Esophagus muscularis mucosa (tissue), 4 donors: ENCODE measurements at places on chromosomes 3 and 15. TPM values are rescaled to one million over a fixed set of nuclear protein-coding genes. Genes with fewer than 3 reads are reported as not detected.

GRCh38 chr15:43361313-43361903 is 9.4 kb downstream of the ZSCAN29 start:
- no peak for DNase-seq

GRCh38 chr15:52879145-52879544 is 89.0 kb upstream of the ONECUT1 start:
- DNase-seq, result no peak

- DNase-seq, result no peak
Observed at GRCh38 chr15:78069052-78069414, 8.5 kb downstream of the TBC1D2B start.

- DNase-seq, result no peak
Observed at GRCh38 chr3:5233026-5233425, 45.5 kb downstream of the EDEM1 start.

GRCh38 chr3:45506751-45507391 is 87.7 kb upstream of the LIMD1 start:
- no peak for DNase-seq

DNA sequence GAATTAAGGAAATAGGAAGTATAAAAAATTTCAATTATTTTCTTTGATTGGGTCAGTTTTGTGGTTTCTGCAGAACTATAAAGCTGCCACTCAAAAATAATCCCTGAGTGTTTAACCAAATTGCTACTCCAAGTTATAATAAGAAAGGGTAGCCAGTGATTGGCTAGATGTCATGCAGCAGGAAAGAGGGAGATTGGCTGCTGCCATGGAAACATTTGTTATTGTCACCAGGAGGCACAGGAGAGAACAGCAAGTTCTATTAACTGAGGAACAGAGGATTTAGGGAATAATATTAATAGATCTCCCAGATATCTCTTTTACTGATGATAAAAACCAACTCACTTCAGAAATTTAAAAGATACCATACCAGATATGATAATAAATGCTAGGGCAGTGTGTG is 42.6 kb downstream of the CLDN1 start:
- DNase-seq, result no peak

- DNase-seq, result no peak
Observed at GRCh38 chr3:69324362-69325025, 61.4 kb downstream of the FRMD4B start.

DNA sequence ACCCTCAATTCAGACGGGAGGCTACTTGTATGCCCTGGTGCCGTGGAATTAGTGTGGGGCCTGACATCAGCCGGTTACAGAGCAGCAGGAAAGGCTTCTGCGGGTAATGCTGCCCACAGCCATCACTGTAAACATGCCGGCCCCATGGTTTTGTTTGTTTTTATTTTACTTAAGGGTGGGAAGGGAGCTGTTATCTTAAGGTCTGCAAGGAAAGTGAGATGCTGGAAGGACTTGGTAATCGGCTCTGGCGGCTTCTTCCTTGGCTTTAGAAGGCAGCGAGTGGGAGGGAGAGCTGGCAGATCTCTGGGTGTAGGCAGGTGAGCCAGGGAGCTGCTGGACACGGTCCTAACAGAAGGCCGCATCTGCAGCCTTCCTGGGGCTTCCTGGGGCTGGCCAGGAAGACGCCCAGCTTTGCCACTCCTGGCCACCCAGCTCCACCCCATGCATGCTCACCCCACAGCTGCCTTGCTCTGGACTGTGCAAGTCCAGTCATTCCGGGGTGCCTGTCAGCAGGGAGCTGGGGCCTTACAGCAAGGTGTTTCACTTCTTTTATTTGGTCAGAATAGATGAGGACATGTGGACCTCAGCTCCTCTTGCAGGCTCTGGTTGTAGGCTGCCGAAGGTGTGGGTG is 54.1 kb upstream of the FURIN start:
- no peak for DNase-seq

GRCh38 chr3:32257641-32258438 is 19.4 kb downstream of the CMTM8 start:
- peak; percentile 45 for DNase-seq

DNA sequence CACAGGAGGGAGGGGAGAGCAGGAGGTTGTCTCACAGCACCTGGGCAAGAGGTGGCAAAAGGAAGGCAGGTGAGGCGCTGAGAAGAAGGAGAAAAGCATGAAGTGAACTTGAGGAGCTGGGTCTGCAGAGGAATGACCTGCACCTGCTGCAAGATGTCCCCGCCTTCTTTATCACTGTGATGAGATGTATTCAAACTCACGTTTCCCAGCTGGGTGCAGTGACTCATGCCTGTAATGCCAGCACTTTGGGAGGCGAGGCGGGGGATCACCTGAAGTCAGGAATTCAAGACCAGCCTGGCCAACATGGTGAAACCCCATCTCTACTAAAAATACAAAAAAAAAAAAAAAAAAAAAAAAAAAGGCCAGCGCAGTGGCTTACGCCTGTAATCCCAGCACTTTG is 22.2 kb upstream of the ZNF710 start:
- no peak for DNase-seq

- no peak for DNase-seq
Observed at GRCh38 chr15:90895571-90896117, 7.5 kb upstream of the MAN2A2 start.

The APBA2 gene
- total RNA-seq, result 15.3 TPM

The CNTN3 gene
- 1.2 TPM for total RNA-seq

The THPO gene
- 0.40 TPM for total RNA-seq

The ENTPD3 gene
- 3.6 TPM for total RNA-seq

The P2RY13 gene
- total RNA-seq, result 0.80 TPM

The OXTR gene
- 0.84 TPM for total RNA-seq
